Suppressor macrophage treated with lipopolysaccharide for 1 hour (primary cell): ENCODE measurements at places on chromosomes 6 and 20.

DNA sequence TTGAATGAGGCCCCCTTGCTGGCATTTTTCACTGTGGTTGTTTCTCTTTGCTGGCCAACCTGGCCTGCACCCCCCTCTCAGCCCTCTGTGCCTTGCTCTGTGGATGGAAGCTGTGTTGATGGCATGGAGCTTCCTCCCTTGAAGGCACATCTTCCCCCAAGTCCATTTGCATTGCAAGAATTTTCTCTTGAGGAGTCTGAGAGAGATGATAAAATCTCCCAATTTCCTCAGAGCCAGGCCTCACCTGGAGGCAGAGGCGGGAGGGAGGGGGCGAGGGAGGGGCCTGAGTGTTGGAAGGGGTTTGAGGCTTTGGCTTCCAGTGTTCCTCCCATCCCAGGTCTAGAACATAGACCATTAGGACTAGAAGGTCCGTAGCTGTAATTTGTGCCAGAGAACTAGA is 175.1 kb downstream of the SCP2D1 start:
- no peak for DNase-seq

DNA sequence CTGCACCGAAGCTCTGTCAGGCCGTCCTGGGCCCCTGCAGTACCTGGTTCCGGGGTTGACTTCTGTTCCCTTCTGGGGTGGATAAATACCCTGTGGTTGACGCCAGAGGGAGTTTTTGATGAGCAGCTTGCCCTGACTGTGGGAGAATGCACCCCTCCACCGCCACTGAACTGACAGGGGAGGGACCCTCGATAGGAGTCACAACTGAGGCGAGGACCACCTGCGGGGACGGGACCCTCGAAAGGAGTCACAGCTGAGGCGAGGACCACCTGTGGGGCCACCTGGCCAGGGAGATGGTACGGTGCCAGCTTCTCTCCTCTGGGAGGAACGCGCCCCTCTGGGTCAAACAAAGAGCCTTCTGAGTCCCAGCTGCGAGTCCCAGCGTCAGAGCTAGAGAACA is 100.1 kb upstream of the FRMD1 start:
- no peak for DNase-seq

- no peak for DNase-seq
Observed at GRCh38 chr6:37298958-37299357, 41.0 kb upstream of the TMEM217 start.

GRCh38 chr6:35594503-35595186 is 81.9 kb upstream of the TULP1 start:
- no peak for DNase-seq

GRCh38 chr20:16143596-16143995 is 429.7 kb downstream of the KIF16B start:
- no peak for DNase-seq

DNA sequence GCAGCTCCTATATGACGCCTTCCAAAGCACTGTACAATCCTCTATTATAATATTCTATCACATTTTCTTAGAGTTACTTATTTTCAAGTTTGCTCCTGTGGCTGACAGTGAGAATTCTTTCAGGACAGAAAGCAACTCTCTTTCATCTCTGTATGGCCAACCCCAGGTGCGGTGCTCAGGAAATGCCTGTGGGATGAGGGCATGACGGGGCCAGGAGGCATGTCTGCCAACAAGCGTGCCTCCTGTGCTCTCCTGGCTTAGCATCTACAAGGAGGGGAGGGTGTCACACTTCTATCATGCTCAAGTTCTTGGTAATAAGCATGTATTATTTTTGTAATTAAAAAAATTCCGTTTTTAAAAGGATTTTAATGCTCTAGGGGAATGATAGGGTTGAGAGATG is 11.4 kb downstream of the MRPL14 start:
- DNase-seq: no peak

- DNase-seq: peak; percentile 48
Observed at GRCh38 chr6:17585766-17586490, 14.2 kb upstream of the FAM8A1 start.

GRCh38 chr20:62376112-62377063 is 9.3 kb upstream of the LAMA5 start:
- DNase-seq: no peak

DNA sequence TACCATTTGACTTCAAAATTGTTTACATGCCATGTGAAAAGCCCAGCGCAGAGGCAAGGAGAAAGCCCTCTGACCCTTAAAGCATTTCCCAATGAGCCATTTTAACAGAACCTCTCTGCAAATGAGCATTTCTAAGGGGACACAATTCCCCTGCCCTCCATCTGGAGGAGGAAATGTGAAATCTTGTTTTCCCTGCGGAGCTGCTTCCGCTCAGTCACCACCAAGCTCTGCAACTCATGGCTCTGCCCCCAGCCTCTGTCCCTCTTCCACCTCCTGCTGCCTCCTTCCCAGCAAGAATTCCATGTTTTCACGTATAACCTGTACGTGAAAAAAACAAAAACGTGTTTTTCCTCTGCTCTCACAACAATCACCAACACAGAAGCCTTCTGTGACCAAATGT is 12.3 kb downstream of the RIN2 start:
- DNase-seq: no peak

DNA sequence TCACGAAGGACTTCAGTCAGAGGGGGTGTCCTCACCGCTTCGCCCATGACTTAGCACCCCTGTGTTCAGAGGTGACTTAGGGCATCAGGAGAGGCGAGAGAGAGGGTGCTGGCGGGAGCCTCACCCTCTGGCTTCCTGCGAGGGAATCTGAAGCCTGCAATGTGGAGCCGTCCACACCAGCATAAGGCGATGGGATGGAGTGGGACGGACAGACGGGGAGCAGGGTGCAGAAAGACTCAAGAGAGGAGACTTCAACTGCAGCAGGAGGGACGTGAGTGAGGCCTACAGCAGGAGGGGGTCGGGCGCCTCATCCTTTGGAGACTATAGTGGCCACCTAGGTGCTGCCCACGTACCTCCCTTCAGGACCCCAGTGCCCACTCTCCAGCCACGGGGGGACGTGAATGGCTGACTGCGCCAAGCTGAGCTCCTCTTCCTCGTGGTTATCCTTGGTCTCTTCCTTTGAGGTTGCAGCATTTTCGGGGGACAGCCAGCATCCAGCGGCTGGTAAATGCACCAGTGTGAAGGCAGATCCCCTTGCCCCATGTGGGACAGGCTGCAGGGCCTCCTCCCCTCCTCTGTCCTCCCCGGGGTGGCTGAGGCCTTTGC is 26.9 kb upstream of the MLN start:
- no peak for DNase-seq
